ENCODE measurements at places on chromosomes 16 and 17. TPM values are rescaled to one million over a fixed set of nuclear protein-coding genes. Genes with fewer than 3 reads are reported as not detected.

CBX1 gene
- 89.1 TPM for total RNA-seq

RNU2-1 gene
- not detected for total RNA-seq

SMIM22 gene
- 0.38 TPM for total RNA-seq

CDH11 gene
- 0.83 TPM for total RNA-seq

KRTAP1-1 gene
- not detected for total RNA-seq

USP32 gene
- 35.8 TPM for total RNA-seq

CCDC154 gene
- 0.57 TPM for total RNA-seq

SOX8 gene
- 1.5 TPM for total RNA-seq

CCDC144A gene
- total RNA-seq = 1.4 TPM

TENT4B gene
- total RNA-seq = 11.2 TPM

MRPL45 gene
- total RNA-seq = 63.1 TPM

ABCA9 gene
- not detected for total RNA-seq

LGALS9B gene
- not detected for total RNA-seq

KRT13 gene
- total RNA-seq = 0.19 TPM

ZFP3 gene
- total RNA-seq = 0.89 TPM

UBE2I gene
- total RNA-seq = 169 TPM

DNAI2 gene
- not detected for total RNA-seq

GAST gene
- not detected for total RNA-seq

SEPTIN1 gene
- total RNA-seq = 2.2 TPM

Data from A549 treated with DMSO at 1 μM for 4 hours (cell line).